Stimulated activated naive CD8-positive, alpha-beta T cell treated with anti-CD3 and anti-CD28 coated beads, Interleukin-15, amount 100 ng/mL, for 72 hours (primary cell): ENCODE measurements at places on chromosomes 11 and 22.

- DNase-seq, result no peak
Measured at GRCh38 chr22:25219948-25220442, 556 bp downstream of the CRYBB2 start.

- DNase-seq, result no peak
Measured at GRCh38 chr22:20671409-20672081, 102.4 kb upstream of the SERPIND1 start.

GRCh38 chr11:92123540-92123939 lies 101.1 kb upstream of the FAT3 start:
- no peak for DNase-seq

GRCh38 chr22:17769013-17769715 lies 5.1 kb downstream of the BID start:
- DNase-seq, result no peak

DNA sequence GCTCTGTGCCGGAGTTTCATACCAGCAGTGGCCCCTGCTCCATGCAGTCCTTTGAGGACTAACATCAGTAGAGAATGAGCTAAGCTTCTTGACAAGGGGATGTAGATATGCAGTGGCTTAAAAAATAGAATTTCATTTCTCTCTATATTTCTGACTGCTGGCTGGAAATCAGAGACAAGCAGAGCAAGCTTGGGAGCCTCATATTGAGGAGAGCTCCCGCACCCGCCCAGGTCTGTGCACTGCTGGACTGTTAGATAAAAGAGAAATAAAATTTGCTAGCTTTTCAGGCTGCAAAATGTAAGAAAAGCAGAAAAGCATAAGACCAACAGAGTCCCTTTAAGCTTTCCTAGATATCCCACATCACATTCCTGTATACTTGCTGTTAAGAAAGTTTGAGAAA lies 31.4 kb downstream of the MMP7 start:
- DNase-seq, result no peak

- no peak for DNase-seq
Measured at GRCh38 chr11:69922015-69922595, 102.9 kb upstream of the FGF3 start.

GRCh38 chr22:29344137-29344536 lies 28.6 kb upstream of the RASL10A start:
- DNase-seq, result no peak

GRCh38 chr22:29336751-29337490 lies 21.4 kb upstream of the RASL10A start:
- DNase-seq, result no peak

GRCh38 chr11:1330473-1330872 lies 21.0 kb upstream of the TOLLIP start:
- DNase-seq, result no peak

GRCh38 chr22:34068001-34068400 lies 147.7 kb upstream of the LARGE1 start:
- no peak for DNase-seq

- DNase-seq, result no peak
Measured at GRCh38 chr11:114291381-114291780, 4.8 kb upstream of the NNMT start.

GRCh38 chr11:77705195-77705875 lies 67.7 kb upstream of the CLNS1A start:
- DNase-seq, result no peak

DNA sequence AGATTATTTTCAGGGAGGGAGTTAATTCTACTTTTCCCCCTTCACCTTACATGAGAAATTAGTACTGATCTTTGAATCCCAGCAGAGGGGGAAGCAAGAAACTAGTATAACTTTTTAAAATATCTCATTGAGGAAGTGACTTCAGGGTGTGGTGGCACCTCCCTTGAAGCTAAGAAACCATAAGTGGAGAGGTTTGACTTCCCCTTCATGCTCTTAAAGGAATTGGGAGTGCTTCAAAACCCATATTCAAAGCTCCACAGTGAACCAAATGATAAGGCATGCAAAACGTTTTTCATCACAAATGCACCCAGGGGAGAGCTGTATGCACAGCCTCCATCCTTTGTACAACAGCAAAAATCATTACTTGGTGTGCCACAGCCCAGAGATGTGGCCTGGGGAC lies 540 bp downstream of the MS4A14 start:
- no peak for DNase-seq

- no peak for DNase-seq
Measured at GRCh38 chr11:17381156-17381555, 7.3 kb downstream of the KCNJ11 start.

DNA sequence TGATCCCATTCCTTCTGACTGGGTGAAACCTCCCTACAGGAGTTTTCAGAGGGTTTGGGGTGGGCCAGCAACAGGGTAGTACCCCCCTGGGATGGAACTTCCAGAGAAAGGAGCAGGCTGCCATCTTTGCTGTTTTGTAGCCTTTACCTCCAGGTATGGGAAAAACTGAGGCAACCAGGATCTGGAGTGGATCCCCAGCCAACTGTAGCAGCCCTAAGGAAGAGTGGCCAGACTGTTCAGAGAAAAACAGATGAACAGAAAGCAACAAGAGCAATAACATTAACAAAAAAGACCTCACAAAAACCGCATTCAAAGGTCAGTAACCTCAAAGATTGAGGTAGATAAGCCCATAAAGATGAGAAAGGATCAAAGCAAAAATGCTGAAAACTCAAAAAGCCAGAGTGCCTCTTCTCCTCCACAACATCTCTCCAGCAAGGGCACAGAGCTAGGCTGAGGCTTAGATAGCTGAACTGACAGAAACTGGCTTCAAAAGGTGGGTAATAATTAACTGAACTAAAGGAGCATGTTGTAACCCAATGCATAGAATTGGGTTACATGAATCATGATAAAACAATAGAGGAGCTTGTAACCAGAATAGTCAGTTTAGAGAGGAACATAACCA lies 1288.6 kb upstream of the CNTN5 start:
- DNase-seq, result no peak

- DNase-seq, result no peak
Measured at GRCh38 chr22:20198557-20199319, 47.9 kb upstream of the CCDC188 start.

DNA sequence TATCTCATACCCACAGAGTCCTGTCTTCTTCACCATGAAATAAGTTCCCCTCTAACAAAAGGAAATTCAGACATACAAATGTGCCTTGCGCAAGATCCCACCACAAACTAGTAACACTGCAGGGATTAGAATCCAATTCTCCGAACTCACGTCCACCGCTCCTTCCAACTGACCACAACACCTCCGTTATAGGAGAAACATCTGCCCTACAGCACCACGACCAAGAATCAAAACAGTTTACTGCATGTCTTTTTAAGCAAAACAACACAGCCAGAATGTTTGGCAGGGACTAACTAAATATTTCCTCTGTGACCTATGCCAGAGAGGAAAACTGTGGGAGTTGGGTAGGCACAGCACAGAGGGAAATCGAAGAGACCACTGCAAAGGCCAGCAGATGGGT lies 72.7 kb upstream of the AKIP1 start:
- DNase-seq, result no peak

DNA sequence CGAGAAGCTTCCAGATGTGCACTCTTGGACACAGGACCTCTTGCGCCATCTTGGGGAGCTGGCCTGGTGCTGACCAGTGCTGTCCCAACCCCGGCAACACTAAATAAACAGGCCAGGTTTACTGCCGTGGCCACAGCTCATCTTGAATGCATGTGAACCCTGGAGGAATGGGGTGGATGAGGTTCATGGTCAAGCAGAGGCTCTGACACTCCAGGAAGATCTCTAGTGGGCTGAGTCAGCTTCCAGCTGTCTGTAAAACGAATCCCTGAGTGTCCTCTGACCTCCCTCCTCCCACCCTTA lies 51.8 kb downstream of the ALX4 start:
- DNase-seq, result no peak

GRCh38 chr11:78941226-78941851 lies 366.7 kb upstream of the NARS2 start:
- DNase-seq, result no peak

DNA sequence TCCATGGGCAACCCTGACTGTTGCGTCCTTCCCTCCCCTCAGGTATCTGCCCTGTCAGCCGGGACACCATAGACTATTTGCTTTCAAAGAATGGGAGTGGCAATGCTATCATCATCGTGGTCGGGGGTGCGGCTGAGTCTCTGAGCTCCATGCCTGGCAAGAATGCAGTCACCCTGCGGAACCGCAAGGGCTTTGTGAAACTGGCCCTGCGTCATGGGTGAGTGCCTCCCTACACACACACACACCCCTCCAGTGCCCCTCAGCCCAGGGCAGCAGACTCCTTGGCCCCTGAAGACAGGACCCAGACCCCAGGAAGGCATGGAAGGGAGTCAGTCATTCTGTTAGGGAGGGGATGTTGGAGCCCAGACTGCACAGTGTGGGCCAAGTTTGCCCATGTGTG lies 17.9 kb upstream of the UVRAG start:
- DNase-seq, result no peak

- no peak for DNase-seq
Measured at GRCh38 chr11:67645521-67646461, 4.7 kb downstream of the ACY3 start.

DNA sequence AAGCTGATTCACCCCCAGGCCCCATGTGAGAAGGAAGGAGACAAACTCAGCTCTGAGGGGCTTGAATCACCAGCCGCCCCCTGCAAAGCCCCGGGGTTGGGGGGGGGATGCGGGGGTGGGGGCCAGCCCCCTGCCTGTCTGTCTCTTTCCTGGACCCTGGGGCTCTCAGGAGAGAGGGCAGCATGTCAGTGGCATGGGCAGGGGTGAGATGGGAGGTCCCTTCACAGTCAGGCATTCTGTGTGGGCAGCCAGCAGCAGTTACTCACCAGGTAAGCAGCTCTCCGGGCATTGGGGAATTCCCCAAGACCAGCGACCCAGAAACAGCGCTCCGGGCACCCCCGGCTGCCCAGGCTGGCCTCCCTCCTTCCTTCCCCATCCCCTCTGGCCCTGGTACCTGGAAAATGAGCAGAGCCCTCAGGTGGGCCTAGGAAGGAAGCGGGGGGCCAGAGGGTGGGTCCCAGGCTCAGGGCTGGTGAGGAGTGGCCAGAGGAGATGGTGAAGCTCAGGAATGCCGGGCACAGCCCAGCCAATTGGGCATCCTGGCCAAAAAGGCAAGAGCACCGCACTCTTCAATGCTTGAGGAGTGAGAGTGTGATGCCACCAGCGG lies 4.2 kb upstream of the LIF start:
- DNase-seq, result no peak

DNA sequence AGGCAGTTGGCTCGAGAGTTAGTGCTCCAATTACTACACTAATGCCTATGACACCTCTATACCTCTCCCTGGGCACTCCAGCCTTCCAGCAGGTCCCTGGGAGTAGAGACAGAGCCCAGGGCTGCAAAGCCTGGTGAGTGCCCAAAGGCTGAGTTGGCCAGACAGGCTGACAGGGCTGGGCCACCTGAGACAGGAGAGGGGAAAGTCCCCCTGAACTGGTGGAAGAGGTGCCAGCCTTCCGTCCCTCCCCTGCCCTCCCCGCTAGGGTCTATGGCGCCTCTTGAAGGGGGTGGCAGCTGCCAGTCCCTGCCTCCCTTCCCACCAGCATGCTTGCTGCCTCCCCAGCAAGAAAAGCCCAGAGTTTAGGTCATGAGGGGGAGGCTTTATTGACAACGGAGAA lies 3.0 kb downstream of the KCNJ11 start:
- DNase-seq, result no peak

DNA sequence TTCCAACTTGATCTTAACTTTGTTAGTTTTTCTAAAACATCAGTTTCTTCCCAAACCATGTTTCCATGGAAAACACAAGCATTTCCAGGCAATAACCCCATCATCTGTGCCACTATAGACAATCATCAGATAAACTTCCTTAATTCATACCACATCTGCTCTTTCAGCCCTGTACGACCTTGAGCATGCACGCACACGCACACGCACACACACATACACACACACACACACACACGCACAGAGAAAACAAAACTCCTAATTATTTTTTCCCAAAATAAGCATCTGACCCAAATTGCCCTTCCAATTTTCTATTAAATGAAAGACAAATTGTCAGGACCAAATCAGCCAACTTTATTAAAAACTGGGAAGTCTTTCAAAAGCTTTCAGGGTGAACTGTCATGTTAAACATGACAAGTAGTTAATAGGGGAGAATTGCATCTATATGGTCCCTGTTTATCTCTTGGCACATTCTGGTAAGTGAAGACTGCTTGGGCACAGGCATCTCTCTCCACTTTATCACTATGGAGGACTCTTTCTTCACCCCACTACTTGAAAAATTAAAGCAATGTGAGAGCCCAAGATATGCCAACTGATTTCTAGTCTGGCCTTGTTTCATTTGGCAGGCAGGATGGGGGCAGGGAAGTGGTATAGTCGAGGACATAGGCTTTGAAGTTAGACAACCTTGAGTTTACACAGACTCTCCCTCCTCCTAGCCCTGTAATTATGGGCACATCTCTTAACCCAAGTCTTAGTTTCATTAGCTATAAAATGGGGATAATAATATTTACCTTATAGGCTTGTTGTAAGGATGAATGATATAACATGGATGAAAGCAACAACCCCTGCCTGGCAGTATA lies 15.1 kb downstream of the ADM start:
- no peak for DNase-seq

DNA sequence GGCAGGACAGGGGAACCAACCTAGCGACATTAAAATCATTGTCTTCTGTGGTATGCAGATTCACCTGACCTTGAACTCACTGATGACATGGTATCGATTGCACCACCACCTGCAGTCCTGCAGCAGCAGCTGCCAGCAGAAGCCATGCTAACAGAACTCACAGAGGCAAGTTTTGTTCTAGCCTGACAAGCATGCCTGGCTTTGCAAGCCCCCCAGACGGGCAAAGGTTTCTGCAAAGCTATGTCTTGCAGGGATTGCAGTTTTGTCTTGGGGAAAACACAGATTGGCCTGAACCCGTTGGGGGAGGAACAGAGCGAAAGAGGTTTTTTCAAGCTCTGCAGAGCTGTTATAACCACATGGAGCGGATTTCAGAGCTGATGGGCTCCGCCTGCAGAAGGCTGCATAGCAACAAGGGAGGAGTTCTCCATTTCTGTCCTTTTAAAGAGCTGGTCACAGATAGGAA lies 221.0 kb downstream of the HIPK3 start:
- DNase-seq, result no peak

DNA sequence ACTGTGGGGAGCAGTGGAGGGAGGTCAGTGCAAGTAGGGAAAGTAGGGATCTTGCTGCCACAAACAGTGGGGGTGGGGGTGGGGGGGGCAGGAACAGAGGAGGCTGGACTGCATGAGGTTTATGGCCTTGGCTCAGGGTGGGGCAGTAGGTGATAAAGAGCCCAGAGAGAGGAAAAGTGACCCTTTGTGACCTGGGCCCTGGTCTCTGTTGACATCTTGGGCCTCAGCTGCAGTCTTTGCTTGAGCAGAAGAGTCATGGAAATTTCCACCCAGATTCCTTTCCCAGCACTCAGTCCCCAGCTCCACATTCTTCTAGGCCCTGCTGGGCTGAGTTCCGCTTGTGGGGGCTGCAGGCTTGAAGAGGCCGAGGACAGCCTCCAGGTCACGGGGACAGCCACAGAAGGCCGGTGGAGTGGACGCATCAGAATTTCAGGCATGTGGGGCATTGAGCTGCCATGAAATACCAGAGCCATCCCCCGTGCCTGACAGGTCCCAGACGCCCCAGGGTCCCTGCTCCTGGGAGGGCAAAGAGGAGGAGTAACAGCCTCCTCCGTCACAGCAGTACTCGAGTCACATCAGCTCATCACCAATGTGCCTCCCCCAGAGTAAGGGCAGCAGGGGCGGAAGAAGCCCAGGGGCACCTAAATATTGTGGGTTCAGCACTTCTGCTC lies 9.7 kb upstream of the MALAT1 start:
- no peak for DNase-seq

- DNase-seq, result no peak
Measured at GRCh38 chr22:18947905-18948304, 11.8 kb upstream of the PRODH start.
